Right renal pelvis (tissue), 4 donors: ENCODE measurements at places on chromosomes 5 and 9. TPM values are rescaled to one million over a fixed set of nuclear protein-coding genes. Genes with fewer than 3 reads are reported as not detected.

Gene GMCL2
- 0.12 TPM for polyA plus RNA-seq

Gene NUDT12
- polyA plus RNA-seq: 32.3 TPM

Gene ANKRA2
- polyA plus RNA-seq: 44.9 TPM

- no peak for DNase-seq
Observed at GRCh38 chr5:143416411-143416810, 12.9 kb upstream of the NR3C1 start.

- no peak for DNase-seq
Observed at GRCh38 chr5:173457482-173457881, 129.3 kb upstream of the STC2 start.

DNA sequence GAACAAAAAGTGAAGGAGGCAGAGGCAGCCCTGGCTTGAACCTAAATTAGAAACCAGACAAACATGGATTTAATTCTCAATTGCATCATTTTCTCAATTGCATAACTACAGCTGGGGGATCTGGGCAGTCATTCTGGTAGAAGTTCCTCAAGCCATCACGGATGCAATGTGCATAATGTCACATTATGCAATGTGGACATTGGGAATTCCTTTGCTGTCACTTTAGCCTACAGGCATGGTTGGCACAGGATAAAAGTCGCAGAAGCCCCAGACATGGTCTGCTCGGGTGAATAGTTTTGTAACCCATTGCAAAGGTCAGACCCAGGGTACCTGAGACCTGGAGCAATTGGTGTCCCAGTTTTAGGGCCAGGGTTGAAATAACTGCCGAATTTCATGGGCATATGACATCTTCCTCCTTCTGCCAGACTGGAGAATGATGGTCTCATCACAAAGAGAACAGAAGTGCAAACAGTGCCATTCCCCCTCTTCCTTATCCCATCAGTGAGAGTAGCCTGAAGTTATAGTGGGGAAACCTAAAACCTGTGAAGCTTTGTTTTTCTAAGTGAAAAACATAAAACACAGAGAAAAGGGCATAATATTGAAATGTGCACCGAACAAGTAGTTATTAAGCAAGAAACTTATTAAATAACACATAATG, 290.8 kb downstream of the MSX2 start:
- no peak for DNase-seq

DNA sequence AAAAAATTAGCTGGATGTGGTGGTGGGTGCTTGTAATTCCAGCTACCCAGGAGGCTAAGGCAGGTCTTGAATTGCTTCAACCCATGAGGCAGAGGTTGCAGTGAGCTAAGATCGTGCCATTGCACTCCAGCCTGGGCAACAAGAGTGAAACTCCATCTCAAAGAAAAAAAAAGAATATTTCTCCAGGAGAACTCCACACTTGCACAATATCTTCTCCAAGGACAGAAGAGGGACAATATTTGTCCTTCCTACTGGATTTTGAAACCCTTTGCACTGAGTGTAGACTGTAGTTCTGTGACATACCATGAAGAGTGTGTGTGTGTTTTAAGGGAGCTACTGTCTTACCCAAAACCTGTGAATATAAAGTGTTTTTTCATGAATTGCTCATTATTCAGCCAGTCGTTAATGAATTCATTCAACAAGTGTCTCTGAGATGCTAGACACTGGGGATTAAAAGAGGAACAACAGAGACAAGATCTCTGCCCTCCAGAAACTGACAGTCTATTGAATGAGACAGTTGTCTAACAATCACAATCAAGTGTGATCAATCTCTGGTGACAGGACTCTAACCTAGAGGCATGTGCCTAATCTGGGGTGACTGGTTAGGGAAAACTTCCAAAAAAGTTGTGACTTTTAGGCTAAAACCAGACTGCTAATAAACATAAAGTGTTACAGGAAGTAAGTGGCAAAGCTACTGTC, 9.8 kb upstream of the UBE2D2 start:
- no peak for DNase-seq

DNA sequence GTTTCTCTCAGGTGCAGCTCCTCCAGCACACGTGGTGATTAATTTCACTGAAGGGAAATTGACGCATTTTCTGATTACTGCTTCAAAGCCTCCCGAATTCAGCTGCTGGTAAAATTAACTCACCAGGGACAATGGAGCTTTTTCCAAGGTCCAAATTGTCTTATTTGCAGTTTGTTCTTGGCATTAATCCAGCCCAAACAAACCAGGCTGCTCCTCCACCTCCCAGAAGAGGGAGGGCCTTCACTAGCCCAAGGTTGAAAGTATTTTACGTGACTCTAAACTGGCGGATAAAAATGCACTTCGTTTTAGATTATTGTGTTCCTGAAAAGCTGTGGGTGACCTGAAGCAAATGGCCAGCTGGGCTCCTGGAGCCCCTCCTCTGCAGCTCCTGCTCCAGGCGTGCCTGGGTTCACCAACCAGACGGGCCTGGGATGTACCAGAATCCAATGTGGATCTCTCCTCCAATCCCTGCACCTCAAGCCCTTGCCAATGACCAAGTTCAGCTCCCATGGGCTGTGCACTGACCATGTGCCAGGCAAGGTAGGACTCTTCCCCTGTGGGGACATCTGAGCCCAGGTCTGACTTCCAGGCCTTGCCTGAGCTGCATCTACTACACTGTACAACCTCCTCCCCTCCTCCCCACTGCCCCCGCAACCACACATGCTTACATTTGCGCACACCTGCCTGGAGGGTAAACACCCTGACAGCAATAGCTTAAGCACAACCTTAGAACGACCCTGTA, 193.4 kb downstream of the CDK5RAP2 start:
- DNase-seq: peak; percentile 20
